ENCODE measurements at places on chromosomes 7 and 10. TPM values are rescaled to one million over a fixed set of nuclear protein-coding genes. Genes with fewer than 3 reads are reported as not detected.

SCART1 gene
- 0.98 TPM for polyA plus RNA-seq

TRRAP gene
- polyA plus RNA-seq = 37.1 TPM

MKX gene
- 0.07 TPM for polyA plus RNA-seq

CYP3A7 gene
- 0.69 TPM for polyA plus RNA-seq

C10orf105 gene
- 0.06 TPM for polyA plus RNA-seq

SFTPA1 gene
- polyA plus RNA-seq = not detected

GJC3 gene
- polyA plus RNA-seq = 0.82 TPM

CACNB2 gene
- polyA plus RNA-seq = 3.6 TPM

DNAJC1 gene
- 32.8 TPM for polyA plus RNA-seq

PTF1A gene
- not detected for polyA plus RNA-seq

NPY gene
- polyA plus RNA-seq = not detected

ORC5 gene
- 28.0 TPM for polyA plus RNA-seq

ZNF365 gene
- 0.37 TPM for polyA plus RNA-seq

ABI1 gene
- 66.3 TPM for polyA plus RNA-seq

EVX1 gene
- polyA plus RNA-seq = 0.11 TPM

GPR158 gene
- polyA plus RNA-seq = 0.24 TPM

PIP gene
- not detected for polyA plus RNA-seq

SPDYE11 gene
- 0.50 TPM for polyA plus RNA-seq

FAM13C gene
- 10.0 TPM for polyA plus RNA-seq

COL28A1 gene
- 12.3 TPM for polyA plus RNA-seq

GIMAP5 gene
- polyA plus RNA-seq = 7.3 TPM

TECTB gene
- polyA plus RNA-seq = not detected

KIF20B gene
- 19.8 TPM for polyA plus RNA-seq

PSTK gene
- polyA plus RNA-seq = 8.7 TPM

CTNNA3 gene
- polyA plus RNA-seq = 4.8 TPM

SLC29A3 gene
- polyA plus RNA-seq = 8.0 TPM

KAZALD1 gene
- polyA plus RNA-seq = 10.0 TPM

NUTM2B gene
- polyA plus RNA-seq = 0.32 TPM

TEX47 gene
- not detected for polyA plus RNA-seq
